ENCODE measurements at places on chromosomes 16 and 17.

DNA sequence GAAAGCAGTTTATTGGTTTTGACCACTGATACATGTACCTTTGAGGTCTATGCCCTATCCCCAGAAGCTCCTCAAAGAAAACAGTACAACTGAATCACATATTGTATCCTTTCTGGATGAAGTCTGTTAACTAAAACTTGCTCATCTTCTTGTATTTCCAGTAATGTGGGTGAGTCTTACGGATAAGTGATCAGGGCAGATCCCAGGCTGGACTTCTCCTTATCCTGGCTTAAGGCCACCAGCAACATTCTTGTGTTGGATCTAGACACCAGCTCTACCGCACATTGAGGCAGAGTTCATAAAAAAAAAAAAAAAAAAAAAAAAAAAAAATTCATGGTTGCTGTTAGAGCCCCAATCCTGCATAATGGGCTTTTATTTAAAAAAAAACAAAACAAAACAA is 536.7 kb upstream of the HSBP1 start:
- no peak for DNase-seq

DNA sequence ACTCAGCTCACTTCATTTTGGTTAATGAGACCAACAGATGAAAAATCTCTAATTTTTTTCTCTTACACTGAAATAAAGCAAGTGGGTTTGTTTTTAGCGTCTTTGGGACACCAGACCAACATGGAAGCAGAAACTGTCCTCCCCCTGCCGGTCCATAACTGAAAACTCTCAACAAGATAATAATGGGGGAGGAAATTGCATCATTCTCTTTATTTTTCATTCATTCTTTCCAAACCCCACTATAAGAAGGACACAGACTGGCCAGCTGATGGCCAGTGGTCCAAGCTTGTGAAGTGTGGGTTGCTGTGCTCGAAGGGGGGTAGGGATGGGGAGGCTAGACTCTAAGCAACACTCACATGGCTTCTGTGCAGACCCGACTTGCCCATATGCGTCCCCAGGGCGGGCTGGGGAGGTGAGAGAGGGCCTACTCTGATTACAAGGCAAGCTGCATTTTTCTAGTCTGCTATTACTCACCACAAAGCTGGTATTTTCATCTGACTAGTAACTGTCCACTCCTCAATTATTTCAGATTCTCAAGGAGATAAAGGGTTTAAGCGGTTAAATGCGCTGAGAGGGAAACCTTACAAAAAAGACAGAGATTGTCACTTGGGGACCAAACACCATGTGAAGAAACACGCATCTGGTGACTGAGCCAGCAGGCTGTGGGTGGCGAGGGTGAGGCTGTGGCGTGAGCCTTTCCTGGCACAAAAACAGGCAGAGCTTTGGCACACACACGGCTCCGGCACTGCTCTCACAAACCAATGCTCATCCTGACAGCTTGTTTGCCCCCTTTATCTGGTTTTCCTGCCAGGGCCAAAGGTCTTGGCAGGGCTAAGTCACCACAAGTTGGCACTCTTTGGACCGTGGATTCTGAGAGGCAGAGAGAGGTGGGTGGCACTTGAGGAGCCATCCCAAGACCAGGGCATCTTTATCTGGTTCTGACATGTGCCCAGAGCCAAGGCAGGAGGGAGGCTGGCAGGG is 38.2 kb downstream of the MARF1 start:
- DNase-seq: no peak

DNA sequence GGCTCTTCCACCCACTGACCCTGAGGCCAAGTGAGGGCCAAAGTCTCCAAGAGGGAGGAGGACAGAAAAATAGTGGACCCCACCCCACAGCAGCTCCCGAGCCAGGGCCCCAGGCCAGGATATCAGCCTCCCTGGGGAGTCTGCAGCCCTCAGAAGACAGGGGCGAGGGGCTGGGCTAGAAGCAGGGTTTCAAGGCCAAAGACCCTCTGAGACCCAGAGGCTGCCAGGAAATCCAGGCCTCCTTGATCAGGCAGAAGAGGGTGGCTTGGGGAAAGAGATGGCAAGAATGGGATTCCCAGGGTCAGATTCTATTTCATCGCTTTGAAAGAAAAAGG is 156.1 kb downstream of the ZNF423 start:
- no peak for DNase-seq

DNA sequence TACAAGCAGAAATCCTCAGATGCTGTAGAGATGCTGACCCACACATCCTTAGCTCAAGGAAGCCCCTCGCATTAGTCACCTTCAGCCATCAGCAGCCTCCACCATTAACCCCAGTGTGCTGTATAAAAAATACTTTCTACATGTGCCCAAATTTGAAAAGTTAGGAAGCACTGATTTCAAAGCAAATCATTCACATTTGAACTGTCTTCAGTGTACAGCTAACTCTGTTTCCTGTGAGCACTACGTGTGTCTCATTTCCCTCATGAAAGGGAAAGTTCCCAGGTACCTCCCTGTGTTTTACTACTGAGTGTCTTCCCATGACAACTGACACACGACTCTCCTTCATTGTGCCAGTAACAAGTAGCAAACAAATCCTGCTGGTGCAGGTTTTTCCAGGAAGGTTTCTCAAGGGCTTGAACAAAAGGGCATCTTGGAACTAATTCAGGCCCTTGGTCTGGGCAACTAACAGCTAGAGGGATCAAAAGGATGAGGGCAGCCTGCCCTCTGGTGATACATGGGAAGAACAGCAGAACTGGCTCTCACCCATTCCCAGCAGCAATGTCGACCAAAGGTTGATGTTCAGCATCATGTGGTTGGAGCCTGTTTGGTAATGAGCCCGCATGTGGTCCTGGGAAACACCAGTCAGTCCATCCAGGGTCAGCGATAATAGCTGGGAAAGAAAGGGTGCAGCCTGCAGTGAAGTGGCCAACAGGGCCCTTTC is 4.0 kb downstream of the SLC35B1 start:
- DNase-seq: no peak

GRCh38 chr16:64410306-64410705 is 711.6 kb downstream of the CDH11 start:
- DNase-seq: no peak

GRCh38 chr17:65514082-65514481 is 47.4 kb downstream of the AXIN2 start:
- no peak for DNase-seq

DNA sequence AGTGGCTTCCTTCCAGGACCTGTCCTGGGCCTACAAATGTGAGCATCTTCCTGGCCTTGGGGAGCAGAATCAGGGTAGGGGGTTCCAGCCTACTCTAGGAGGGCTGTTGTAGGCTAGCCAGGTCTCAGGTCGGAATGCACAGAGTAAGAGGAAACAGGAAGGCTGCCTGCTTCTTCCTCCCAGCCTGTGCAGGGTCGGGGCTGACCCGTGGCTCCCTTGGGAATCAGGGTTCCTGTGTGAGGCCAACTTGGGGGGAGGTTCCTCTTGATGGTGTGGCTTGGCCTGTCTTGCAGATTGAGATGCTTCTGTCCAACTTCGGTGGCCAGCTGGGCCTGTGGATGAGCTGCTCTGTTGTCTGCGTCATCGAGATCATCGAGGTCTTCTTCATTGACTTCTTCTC is 32.3 kb downstream of the SCNN1G start:
- no peak for DNase-seq

GRCh38 chr17:78307887-78308638 is 51.8 kb downstream of the SOCS3 start:
- DNase-seq: no peak

DNA sequence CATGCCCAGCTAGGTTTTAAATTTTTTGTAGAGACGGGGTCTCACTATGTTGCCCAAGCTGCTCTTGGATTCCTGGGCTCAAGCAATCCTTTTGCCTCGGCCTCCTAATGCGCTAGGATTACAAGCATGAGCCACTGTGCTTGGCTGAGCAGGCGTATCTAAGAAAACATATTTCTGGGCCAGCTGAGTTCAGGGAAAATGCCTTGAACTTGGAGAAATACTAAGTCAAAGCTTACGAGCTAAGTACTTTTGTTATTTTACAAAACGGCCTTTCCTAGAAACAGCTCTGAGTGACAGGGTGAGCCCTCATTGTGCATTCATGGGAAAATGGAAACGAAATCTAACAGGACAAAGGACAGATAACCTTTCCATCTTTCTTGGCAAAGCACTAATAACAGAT is 24.7 kb downstream of the DNAI2 start:
- DNase-seq: no peak

GRCh38 chr16:27208796-27209195 is 5.5 kb downstream of the KDM8 start:
- DNase-seq: no peak

DNA sequence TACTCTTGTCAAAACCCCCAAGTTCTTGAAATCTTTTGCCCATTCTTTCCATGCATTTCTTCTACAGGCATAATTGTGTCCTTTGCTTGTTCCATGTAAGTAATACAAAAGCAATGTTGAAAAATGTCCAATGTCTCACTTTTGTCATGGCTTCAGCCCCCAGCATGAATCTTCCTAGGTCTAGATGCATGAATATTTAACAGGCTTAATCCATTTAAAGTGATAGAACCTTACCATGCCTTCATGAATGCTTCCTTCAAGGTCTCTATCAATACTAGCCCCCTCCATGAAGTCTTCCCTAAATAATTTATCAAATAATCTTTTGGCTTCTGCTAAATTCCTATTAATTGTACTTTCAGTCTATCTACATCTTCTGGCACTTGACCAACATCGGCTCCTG is 46.1 kb upstream of the ANKFY1 start:
- no peak for DNase-seq

DNA sequence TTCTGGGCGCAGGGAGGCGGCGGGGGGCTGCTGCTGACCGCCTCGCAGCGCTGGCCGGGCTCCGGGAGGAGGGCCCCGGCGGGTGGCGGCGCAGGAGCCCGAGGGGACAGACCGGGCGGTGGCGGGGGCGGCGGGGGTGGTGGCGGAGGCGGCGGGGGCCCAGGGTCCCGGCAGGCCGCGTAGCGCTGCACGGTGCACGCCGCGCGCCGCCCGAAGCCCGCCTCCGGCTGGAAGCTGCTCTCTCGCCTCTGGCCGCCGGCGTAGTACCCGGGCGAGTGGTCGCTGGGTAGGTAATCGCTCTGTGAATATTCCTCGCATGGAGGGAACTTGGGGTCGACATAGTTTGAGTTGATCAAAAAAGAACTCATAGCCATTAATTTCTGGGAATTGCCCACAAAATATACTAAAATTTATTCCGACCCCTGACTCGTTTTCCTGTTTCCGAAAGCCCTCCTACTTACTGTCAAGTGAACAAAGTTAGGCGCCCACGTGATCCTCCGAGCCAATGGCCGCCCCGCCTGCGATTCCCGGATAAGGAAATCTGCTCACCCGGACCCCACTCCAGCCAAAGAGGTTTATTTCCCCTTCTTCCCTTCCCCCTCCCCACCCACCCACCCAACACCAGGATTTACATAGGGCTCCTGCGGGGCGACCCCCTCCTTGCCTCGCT is at the start of gene HOXB4:
TSS of gene HOXB4 (minus strand) at position 405 of the 670 bp plus-strand sequence. CDS start at position 374, 31 bp downstream.
- no peak for DNase-seq

DNA sequence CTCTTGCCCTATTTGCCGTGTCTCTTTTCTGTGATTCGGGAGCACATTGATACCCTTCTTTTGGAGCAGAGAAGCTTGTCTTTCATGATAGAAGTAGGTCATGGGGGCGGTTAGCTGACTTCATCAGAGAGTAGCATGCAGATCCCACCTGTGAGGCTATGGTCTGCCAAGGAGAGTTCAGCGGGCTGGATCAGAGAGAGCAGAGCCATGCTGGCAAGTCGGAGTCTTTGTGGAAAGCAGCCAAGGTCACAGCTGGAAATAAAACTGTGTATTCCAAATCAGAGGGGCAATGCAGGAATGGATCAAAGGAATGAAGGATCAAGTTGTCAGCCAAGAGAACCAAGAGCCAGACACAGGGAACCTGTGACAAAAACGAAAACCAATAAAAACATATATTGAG is 595.9 kb downstream of the WWOX start:
- no peak for DNase-seq

GRCh38 chr17:10156948-10157607 is 41.3 kb downstream of the GAS7 start:
- DNase-seq: no peak

- no peak for DNase-seq
Measured at GRCh38 chr17:1673041-1673785, 11.5 kb downstream of the PRPF8 start.

- DNase-seq: no peak
Measured at GRCh38 chr17:30200106-30200505, 35.4 kb downstream of the SLC6A4 start.

DNA sequence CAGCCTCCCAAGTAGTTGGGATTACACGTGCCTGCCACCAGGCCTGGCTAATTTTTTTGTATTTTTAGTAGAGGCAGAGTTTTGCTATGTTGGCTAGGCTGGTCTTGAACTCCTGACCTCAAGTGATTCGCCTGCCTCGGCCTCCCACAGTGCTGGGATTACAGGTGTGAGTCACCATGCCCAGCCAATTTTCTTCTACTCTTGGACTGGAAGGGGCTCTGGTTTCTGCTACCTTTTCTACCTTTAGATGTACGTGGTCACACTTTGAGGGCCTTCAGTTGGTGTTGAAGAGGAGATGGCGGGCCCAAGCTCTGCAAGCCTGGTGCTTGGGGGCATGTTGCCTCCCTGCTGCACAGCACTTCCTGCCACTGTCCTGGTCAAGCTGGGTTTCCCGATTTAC is 173.6 kb downstream of the PRKCA start:
- DNase-seq: no peak

GRCh38 chr16:10906914-10907756 is 30.1 kb downstream of the CIITA start:
- DNase-seq: no peak

DNA sequence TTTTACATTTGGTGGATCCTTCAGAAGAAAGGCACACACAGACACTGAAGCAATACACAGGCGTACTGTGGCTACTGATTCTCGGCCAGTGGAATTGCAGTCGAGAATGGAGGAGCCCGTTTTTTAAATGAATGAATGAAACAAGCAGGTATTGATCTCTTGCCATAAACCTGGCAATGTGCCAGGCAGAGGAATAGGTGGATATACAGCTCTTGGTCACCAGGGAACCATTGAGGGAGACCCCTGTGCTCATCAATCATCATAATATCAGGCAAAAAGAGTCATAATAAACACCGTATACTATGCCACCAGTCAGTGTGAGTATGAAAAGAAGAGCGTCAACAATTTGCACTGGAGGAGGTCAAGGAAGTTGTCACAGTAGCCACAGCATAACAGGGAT is 140.3 kb upstream of the FOXF1 start:
- no peak for DNase-seq

GRCh38 chr16:84553873-84554399 is 49.5 kb upstream of the MEAK7 start:
- no peak for DNase-seq

DNA sequence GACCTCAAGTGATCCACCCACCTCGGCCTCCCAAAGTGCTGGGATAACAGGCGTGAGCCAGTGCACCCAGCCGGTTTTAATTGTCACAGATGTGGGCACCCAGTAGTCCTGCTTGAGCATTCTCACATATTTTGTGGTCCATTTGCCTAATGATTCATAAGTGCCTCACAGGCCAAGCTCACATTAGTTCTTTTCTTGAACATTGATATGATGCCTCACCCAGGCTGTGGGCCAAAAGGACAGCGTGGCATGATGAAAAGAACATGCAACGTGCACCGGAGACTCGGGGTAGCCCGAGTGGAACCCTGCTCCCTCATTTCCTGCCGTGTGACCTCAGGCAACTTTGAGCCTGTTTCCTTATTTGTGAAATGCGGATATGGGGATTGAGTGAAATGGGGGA is 181.9 kb downstream of the SNX29 start:
- no peak for DNase-seq

All from activated naive CD4-positive, alpha-beta T cell (primary cell).